ENCODE measurements at places on chromosomes 5 and 9.

DNA sequence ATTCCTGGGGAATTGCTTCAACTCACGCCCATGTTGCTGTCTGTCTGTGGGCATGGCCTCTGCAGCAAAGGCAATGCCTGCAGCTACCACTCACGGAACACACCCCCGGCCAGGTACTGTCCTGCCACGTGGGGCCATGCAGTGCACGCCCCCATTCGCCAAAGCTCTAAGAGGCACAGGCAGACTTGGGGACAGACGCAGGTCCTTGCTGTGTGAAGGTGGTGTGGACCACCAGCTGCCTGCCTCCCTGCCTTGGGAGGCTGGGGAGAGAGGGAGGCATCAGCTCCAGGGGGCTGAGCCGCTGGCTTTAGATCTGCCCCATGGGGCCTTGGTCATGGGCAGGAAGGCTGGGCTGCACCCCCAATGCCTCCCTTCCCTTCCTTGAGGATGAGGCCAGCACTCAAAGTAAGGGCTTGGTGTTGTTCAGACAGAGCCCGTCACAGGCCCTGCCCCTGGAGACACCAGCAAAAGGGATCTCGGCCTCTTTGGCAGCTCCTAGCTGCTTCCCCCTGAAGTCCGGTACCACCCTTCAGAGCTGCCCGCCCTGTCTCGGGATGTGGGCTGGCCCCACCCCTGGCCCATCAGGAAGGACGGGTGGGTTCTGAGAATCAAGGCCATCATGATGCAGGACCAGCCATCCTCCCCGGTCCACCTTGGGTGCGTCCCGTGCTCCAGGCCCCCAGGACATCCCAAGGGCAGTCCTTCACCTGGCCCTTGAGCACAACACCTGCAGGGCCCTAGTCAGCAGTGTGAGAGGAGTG is 2.3 kb downstream of the GRIN1 start:
- no peak for DNase-seq

GRCh38 chr9:131732636-131733289 is 7.1 kb downstream of the RAPGEF1 start:
- no peak for DNase-seq

- DNase-seq: no peak
Measured at GRCh38 chr5:14595189-14595588, 13.6 kb downstream of the OTULINL start.

- no peak for DNase-seq
Measured at GRCh38 chr9:97980918-97981845, 2.0 kb upstream of the ANP32B start.

- peak; percentile 53 for DNase-seq
Measured at GRCh38 chr5:157575381-157576020, at the start of gene ADAM19. Gene ADAM19 (minus strand): TSS chr5:157575775. CDS start chr5:157575696, 79 bp downstream.

Data from iris pigment epithelial cell (primary cell).